Hypothalamus (tissue), 51 donors: ENCODE measurements at places on chromosomes 4 and X.

DNA sequence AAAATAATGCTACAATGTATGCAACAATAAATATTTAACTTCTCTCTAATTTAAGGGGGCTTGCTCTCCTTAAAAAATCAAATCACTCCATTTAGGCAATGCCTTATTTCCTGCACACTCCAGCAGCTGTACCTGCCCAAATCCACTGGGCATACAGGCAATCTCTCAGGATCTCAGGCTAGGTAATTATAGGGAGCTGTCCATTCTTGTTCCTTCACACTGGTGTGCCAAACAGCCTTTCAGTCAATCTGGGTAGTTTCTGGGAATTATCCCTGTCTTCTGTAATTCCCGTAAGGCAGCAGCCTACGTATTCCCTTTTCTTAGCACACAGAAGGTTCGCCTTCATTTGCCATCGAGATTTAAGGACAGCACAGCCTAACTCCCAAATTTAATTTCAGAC lies 922.6 kb upstream of the SLIT2 start:
- DNase-seq, result no peak

DNA sequence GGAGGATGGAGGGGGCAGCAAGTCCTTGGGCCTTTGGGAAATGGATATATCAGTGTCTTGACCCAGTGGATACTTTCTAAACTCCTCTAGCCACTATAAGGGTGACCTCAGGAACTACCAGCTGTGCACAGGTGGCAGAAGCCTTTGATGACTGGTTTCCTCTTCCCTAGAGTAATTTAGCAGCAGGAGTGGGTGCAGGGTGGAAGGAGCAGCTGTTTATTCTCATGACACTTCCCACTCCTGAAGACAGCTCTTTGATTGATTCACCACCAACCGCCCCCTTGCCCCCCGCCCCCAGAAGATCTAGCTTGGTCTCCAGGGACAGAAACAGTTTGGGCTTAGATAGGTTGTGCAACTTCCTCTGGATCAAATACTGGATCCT lies 63.0 kb downstream of the GPC3 start:
- DNase-seq, result no peak

- DNase-seq, result no peak
These were observed 459.9 kb upstream of the GNPDA2 start for GRCh38 chr4:45186249-45186648.

DNA sequence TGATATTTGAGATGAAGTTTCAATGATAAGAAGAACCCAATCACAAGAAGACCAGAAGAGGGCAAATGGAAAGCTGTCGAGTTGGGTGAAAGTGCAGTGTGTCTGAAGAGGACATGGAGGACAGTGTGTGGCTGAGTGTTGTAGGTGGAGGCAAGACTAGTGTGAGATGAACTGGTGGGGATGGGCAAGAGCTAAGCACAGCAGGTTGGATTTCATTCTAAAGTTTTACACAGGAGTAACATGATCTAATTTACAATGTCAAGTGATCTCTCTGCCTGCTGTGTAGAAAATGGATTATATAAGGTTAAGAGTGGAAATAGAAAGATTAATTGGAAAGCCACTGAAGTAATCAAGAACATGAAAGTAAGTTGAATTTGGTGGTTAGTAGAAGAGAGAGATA lies 208.6 kb upstream of the ETNPPL start:
- DNase-seq, result no peak

GRCh38 chr4:40587826-40588225 lies 41.8 kb downstream of the RBM47 start:
- DNase-seq, result no peak

DNA sequence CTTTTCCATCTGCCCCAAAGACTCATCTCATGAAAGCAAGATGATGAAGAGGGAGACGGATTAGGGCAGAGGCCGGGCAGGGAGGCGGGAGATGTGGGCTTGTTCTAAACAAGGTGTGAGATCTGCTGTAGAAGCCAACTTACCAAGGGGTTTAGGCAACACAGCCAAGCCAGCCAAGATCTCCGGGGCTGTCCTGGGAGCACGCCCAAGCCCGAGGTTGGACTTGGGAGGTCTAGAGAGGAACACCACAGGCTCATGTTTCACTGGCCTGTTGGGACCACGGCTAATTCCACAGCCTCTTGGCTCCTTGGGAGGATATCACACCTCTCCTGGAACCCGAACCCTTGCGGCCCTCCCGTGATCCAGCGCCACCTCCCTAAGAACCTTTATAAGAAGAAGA lies 171.4 kb downstream of the CRLF2 start:
- no peak for DNase-seq

DNA sequence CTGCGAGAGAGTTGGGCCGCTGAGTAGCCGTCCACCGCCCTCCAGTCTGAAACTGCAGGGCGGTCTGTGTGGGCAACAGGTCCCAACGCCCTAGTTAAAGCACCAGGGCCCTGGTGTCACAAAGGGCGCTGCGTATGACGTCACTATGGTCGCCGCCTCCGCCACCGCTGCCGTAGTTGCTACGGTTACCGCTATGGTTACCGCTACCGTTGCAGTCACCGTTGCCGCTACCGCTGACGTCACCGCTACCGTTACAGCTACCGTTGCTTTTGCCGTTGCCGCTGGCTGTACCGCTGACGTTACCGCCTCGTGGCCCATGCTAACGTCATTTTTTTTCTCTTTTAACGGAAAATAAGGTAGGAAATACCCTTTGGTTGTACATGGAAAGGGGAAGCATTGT lies at the start of gene PPP1R2C:
Gene PPP1R2C, minus strand, starts transcription at position 68 of the 400 bp plus-strand sequence. CDS start 84 bp downstream, outside the sequence.
- no peak for DNase-seq

GRCh38 chr4:3112201-3112600 lies 37.7 kb downstream of the HTT start:
- no peak for DNase-seq

DNA sequence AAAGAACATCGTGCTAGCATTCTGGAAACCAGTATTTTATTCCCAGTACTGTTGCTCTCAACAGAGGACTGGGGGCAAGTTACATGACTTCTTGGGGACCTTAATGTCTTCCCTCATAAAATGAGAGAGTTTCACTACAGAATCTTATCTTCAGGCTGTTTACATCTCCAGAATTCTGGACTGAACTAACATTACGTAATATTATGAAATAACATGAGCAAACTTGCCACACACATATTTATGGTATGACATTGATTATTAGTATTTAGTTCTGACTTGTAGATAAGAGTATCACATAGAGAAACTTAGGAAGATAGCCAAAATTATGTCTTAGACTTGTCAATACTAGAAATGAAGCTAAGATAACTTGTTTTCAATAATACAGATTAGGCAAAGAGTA lies 68.0 kb downstream of the NFKB1 start:
- no peak for DNase-seq

DNA sequence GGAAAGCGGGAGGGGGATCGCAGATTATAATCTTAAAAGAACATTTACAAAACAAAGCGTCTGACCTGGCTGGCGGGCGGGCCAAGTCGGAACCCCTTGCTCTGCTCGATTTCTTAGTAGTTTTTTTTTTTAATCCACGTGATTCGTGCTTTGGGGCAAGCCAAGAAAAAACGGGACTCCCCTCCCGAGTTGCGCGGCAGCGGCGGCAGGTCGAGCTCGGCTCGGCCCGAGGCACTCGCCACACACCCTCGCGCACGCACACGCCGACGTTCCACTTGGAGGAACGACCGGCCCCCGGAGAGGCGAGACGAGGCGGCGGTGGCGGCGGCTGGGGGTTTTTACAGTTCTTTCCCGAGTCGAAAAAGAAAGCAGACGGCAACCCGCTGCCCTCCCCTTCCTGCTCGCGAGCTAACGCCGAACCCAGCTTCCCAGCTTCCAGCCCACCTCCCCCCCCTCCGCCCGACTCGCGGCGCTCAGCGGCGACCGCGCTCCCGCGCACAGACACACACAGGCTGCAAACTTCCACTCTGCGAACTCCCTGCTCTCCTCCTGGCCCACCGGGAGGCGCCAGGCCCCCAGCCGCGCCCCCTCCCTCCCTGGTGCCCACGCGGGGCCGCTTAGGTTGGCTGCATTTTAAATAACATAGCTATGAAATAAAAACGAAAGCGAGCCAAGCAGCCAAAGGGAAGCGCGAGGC lies 1.2 kb downstream of the BCOR start:
- peak; percentile 26 for DNase-seq

DNA sequence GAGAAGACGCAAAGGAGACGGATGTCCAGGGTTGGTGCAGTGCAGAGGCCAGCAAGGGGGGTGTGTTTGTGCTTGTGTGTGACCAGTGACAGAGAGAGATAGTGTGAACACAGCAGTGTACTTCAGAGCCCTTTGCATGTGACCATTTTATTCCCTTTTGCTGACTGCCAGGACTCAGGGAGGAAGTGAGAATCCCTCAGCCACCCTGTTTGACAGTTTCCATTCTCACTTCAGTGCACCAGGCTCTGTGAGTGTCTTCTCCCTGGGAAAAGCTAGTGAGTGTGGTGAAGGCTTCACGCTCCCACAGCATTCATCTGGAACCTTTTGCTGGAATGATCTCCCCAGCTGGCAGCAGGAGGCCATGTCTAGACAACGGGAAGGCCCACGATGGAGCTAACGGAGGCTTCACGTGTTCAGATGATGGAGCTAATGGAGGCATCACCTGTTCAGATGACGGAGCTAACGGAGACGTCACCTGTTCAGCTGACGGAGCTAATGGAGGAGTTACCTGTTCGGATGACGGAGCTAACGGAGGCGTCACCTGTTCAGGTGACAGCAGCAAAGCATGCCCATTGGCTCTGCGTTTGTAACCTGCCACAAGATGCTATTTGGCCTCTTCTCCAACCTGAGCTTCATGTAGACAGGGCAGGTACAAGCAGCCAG lies 195.4 kb downstream of the AFAP1 start:
- no peak for DNase-seq

DNA sequence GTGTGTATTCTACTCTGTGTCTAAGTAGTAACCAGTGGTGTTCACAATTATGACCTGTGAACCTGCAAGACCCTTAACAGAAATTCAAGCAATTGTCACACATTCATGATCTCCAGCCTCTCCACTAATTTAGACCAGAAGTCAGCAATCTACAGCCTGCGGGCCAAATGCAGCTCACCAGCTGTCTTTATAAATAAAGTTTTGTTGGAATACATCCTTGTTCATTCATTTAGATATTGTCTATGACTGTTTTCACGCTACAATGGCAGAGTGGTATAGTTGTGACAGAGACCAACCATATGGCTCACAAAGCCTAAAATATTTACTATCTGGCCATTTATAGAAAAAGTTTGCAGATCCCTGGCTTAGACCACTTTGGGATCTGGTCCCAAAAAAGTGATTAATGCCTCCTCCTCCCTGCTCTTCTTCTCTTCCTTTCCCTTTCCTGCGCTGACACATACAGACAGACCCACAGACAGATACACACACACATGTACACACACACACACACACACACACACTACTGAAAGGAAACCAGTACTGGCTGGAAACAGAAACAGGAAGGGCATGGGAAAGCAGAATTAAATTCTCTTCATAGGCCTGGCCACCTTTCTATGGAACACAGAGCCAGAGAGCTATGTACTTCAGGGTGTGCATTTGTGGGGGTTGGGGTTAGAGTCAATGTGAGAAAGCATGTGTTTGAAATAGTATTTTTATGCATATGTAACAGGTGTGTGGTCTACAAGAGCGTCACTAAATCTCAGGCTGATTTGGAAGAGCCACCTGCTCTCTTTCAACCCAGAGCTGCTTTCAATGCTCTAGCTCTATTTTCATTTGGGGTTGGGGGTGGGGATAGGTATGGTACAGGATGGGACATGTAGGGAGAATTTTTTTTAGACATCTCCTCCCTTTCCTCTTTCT lies 49.7 kb upstream of the TMEM164 start:
- DNase-seq, result no peak

- no peak for DNase-seq
These were observed 318.7 kb downstream of the CAMK2D start for GRCh38 chr4:113442826-113443225.

DNA sequence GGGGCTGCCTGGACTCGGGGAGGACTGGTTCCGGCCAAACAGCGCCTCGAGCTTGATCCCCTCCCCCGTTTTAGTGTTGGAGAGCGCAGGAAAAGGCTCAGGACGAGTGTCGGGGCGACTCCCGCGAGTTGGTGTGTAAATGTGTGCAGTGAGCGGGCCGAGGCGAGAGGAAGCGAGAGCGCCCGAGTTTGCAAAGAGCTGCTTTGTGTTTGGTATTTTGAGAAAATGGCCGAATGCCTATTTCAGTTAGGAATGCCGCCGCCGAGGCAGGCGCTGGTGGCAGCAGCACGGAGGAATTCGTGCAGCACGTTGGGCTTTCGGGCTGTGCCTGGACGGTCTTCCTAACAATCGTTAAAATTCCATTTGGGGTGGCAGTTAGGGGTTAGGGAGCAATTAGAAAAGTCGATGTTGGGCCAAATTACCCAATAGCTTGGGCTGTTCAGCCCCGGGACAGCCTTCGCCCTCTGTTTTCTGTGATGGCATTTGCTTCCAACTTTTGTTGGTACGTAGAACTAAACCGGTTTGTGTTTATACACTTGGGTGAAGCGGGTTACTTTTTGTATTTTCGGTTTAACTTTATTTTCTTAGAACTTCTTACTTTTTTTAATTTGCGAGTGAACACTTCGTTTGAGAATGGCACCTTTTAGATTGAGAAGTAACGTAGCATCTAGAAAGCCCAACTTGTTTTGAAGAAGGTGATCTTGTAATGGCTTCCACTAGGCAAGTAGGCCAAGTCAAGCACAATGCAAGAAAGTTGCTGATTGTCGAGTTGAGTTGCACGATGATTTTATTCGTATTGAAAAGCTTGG lies 1.6 kb downstream of the REST start:
- peak; percentile 61 for DNase-seq

- DNase-seq, result no peak
These were observed 71.8 kb downstream of the ASMT start for GRCh38 chrX:1686642-1687041.

DNA sequence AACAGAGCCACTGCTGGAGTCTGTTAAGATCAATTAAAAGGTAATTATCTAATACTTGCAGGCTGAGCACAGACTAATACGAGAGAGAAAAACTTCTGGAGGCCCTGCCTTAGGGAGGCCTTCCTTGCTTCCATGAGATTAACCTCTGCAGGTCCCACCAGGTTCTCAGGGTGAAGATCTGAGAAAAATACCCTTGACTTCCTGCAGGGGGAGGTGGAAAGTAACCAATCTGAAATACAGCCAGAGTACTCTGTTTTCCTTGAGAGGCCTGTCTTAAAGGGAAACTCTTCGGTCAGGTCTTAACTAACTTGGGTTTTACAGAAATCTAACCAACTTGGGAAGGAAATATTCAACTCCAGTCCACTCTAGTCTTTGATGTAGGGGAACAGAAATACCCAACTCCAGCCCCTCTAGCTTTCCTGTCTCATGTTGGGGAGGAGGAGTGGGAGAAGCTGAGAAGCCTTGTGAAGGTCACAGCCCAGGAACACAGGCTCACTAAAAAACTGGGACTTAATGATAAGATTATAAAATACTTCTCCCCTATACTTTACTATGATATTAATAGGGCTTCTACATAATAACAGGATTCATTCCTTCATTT lies 77.1 kb downstream of the TBCK start:
- DNase-seq, result no peak

- DNase-seq, result no peak
These were observed 195.7 kb upstream of the IL1RAPL1 start for GRCh38 chrX:28391528-28391927.

DNA sequence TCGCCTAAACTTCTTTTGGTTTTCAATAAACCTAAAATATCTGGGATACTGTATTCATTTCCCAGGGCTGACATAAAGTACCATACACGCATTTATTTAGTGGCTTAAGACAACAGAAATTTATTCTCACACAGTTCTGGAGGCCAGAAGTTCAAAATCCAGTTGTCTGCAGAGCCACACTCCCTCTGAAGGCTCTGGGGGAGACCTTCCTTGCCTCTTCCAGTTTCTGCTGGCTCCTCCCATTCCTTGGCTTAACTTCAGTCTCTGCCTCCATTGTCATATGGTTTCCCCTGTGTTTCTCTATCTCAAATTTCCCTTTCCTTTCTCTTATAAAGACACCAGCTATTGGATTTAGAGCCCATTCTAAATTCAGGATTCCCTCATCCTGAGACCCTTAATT lies 44.4 kb downstream of the NR3C2 start:
- DNase-seq, result no peak
